ENCODE measurements at places on chromosomes 13 and 19.

- DNase-seq: peak; percentile 99
Measured at GRCh38 chr19:3403489-3404323, 37.3 kb downstream of the NFIC start.

DNA sequence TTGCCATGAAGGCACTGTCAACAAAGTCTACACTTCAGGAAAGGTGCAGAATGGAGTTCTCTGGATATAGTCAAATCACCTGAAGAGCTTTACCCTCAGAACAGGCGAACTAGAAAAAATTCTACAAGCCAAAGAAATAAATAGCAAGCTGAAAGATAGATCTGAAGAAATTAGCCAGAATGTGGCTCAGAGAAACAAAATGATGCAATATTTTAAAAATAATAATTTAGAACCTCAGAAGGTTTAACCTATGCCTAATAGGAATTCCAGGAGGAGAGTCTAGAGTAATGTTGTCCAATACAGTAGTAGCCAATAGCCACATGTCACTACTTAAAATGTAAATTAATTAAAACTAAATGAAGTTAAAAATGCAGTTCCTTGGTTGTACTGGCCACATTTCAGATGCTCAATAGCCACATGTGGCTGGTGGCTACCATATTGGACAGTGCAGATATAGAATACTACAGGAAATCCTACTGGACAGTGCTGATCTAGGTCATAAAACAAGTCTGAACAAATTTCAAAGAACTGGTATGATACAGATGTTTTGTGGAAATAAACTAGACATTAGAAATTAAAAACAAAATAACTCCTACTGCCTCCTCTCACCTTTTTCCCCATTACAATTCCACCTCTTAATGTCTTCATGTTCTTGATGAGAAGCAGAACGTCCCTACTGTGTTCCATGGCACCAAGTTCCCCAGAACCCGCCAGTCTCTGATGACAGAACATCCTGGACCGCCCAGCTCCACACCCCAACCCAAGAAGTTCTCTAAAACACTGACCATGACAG, 679 bp upstream of the CDADC1 start:
- DNase-seq: no peak

GRCh38 chr19:6654347-6655310, 15.3 kb downstream of the TNFSF14 start:
- no peak for DNase-seq

DNA sequence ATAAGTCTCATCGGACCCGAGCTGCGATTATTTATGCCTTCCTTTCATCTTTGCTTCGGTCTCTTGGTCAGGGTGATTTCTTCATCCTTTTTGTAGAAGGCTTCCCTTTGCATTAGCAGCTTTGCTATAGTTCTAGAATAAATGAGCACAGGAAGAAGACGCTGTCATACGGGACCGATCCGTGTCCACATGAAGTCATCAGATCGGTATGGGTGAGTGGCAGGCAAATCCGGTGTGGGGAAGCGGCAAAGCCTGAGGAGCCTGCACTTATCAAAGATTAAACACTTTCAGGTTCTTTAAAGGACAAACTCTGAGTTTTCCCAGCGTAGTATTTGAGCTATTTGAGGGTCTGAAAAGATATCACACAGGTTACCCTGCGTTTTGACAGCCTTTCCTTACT, 119.3 kb downstream of the IRS2 start:
- peak; percentile 52 for DNase-seq

GRCh38 chr19:48887861-48888612, 10.5 kb downstream of the TULP2 start:
- DNase-seq: no peak

DNA sequence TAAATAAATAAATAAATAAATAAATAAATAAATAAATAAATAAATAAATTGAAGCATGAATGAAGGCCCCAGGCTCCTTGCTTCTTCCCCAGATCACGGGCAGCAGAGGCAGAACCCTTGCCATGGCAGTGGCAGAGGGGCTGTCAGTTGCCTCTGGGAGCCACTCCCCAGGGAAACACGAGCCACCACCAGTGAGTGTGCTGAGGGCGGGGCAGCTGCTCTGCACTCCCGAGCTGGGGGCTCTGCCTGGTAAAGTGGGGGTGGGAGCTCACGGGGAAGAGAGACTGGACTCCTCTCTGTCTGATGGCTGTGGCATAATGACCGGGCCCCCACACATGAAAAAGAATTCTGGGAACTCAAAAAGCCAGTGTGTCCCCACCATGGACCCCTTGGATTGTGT, 7.8 kb downstream of the FCAR start:
- DNase-seq: no peak

GRCh38 chr19:17282488-17283125, 906 bp downstream of the ANKLE1 start:
- peak; percentile 71 for DNase-seq

GRCh38 chr19:29576761-29577648, 29.1 kb upstream of the POP4 start:
- no peak for DNase-seq

GRCh38 chr13:20001366-20002190, 43.1 kb downstream of the ZMYM2 start:
- peak; percentile 30 for DNase-seq

- no peak for DNase-seq
Measured at GRCh38 chr19:2312820-2313501, 5.0 kb upstream of the LINGO3 start.

DNA sequence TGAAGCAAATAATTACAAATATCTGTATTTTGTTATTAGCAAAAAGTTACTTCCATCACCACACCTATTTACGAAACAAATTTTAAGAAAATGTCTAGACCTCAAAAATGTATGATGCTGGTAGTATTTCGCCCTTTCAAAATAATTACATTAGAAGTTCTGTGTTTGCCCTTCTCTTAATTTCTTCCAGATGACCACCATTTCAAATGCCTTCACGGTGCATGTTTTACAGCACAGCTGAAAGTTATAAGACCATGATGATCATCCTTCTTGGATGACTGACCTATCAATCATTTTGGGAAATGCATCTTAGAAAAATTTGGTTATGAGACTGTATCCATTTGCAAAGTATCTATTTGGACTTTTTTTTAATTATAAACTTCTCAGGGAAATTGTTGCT, 390.8 kb downstream of the SLITRK6 start:
- DNase-seq: no peak

GRCh38 chr19:800360-801029, 3.2 kb downstream of the PTBP1 start:
- DNase-seq: no peak

DNA sequence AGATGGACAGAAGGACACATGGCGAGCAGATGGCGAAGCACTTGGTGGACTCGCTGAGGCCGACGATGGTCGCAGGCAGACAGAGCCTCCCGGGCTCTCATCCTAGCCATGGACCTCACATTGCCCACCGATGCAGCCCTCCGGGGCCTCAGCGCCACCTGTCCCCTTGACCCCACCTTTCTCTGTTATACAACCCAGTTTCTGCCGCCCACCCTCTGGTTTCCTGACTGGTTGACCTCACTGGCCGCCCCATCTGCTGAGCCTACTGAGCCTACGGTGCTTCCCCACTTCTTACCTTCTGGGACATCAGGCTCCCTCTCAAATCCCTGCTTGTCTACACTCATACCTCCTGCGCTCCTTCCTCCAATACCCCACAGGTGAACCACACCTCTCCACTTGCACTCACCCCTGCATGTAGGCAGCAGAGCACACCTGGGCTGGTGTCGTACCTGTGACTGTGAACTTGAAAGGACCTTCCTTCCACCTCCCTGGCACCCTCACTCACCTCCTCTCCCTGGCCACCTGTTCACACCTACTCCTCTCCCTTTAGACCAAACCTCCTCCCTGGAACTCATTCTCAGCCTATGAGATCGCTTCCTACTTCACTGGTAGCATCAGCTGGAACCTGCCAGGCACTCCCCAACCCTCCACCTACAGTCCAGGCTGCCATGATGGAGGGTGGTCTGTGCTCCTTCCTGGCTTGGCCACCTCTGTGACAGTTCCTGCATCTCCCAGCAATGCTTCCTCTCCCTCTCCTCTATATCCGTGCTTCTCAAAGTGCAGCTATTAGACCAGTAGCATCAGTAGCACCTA, 36.1 kb downstream of the HPN start:
- no peak for DNase-seq

GRCh38 chr13:97194479-97194878, 27.7 kb upstream of the MBNL2 start:
- peak; percentile 87 for DNase-seq

- DNase-seq: no peak
Measured at GRCh38 chr19:34402074-34402600, 2.1 kb upstream of the PDCD2L start.

- DNase-seq: no peak
Measured at GRCh38 chr13:110582421-110582954, 21.0 kb upstream of the RAB20 start.

GRCh38 chr19:58558623-58559274, 338 bp upstream of the UBE2M start:
- DNase-seq: peak; percentile 99

DNA sequence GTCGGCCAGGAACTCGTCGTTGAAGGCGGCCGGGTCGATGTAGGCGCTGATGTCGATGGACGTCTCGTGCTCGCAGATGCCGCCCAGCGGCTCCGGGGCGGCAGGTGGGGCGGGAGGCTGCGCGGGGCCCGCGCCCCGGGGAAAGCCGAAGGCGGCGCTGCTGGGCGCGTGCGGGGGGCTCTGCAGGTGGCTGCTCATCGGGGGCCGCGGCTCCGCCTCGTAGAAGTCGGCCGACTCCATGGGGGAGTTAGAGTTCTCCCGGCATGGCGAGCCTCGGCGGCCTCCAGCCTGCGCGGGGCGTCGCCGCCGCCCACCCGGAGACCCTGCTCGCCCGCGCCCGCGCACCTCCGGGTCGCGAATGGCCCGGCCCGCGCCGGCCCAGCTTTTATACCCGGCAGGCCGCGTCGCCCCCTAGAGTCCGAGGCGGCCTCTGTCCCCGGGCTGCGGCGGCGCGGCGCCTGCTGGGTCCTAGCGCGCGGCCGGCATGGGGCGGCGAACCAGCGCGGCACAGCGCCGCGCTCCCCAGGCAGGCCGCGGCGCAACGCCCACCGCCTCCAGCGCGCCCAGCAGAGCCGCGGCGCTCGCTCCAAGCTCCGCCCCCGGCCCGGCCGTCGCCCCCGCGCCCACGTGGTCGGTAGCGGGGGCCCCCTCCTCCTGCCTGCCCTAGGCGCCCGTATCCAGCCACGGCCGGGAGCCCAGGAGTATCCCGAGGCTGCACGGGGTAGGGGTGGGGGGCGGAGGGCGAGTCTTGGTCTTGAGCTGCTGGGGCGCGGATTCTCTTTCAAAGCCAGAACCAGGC, at the start of gene CEBPA:
Gene CEBPA (minus strand): TSS at position 360 of the 799 bp plus-strand sequence. CDS start 120 bp downstream, at position 240.
- peak; percentile 74 for DNase-seq

GRCh38 chr13:44415815-44416214, 42.2 kb downstream of the SERP2 start:
- DNase-seq: no peak

- DNase-seq: no peak
Measured at GRCh38 chr19:29896802-29897201, 45.2 kb upstream of the URI1 start.

DNA sequence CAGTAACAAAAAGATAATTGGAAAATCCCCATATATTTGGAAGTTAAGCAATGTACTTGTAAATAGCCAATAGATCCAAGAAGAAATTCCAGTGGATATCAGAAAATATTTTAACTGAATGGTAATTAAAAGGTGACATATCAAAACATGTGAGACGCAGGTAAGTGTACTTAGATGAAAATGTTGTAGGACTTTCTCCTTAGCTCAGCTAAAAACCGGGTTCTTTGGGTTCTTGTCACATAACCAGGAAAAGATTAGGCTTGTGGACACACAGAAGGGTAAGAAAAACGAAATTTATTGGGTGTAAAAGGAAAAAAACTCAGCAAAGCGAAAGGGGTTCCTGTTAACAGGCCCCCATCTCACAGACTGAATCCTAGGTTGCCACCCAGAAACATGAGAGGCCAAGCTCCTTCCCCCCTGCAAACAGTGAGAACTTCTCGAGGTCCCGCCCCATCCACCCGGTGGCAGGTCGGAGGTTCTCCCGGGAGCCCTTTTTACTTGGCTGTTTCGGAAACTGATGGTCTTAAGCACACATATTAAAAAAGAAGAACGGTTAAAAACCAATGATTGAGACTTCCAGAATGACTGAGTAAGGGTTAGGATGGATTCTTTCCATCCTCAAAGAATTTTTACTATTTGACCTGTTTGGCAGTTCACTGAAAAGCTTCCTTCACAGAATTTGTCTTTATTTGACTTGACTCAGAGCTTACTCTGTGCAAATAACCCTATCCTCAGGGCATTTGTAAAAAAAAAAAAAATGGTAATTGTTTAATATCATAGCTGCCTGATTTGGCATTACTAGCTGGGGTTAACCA, 3.1 kb upstream of the CCDC70 start:
- DNase-seq: no peak

DNA sequence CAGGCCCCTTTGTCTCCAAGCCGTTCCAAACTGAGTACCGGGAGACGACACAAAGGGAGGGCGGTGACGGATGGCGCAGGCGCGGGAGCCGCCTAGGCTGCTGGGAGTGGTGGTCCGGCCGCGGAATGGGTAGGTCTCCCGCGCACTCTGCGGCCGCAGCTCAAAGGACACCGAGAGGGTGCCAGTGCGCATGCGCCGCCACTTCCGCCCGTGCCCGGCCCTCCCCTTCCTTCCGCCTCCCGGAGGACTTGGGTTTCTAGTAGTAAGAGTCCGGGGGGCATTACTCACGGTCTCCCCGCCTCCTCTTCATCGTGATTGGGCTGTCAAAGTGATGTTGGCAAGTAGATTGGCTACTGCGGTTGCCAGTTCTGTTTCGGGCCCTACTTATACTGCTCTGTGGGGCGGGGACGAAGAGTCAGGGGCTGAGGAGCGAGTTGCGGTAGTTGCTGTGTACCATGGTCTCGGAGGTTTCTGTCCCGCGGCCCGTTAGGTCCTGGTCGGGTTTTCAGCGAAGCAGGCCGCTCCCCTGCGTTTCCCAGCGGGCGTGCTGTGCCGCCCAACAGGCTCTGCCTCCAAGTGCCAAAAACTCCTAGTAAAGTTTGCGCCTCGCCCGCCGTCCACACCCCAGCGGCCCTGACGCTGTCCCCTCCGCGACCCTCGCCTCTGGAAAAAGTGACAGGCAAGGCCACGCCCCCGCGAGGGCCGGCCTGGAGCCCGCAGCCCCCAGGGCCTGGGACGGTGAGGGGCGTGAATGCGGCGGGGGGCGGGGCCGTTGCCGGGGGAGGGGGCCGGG, 455 bp upstream of the ING1 start:
- DNase-seq: peak; percentile 99
